AG04450 (cell line): ENCODE measurements at places on chromosomes 1 and 21. TPM values are rescaled to one million over a fixed set of nuclear protein-coding genes. Genes with fewer than 3 reads are reported as not detected.

PTPN7 gene
- not detected in 2 replicates for polyA plus RNA-seq

UBL4B gene
- not detected in 2 replicates for polyA plus RNA-seq

TMCO4 gene
- polyA plus RNA-seq = 10.1 and 11.4 TPM in 2 replicates

RNF186 gene
- not detected in 2 replicates for polyA plus RNA-seq

TIE1 gene
- polyA plus RNA-seq = 0.76 and 1.3 TPM in 2 replicates

PTCH2 gene
- 0.20 and 0.36 TPM in 2 replicates for polyA plus RNA-seq
